ENCODE measurements at places on chromosomes 12 and 14.

DNA sequence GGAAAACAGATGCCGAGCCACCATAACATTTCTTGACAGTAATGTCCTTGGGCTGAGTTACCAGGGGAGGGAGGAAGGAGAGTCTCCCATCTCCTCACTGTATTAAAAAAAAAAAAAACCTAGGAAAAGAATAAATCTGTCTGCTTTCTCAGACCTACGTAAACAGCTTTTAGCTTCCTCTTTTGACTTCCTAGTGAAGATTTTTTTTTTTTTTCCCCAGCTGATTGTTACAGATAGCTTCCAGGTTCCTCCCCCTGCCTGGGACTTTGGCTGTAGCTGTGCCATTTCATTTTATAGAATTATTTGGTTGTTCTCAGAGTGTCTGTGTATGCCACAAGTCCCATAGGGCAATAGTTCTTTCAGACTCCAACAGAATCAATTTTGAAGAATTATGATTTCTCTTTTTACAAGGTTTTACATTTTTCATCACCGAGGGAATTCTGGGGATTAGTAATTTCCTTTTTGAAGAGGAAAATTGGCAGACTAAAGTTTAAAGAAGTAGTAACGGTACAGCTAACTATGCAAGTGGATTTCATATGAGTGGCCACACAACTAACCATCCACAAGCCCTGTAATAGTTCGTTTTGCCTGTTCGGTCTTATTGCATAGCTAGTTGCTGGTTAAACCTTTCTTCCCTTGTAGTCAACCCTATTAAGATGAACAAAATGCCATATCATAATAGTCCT, 23.1 kb upstream of the GNS start:
- no peak for DNase-seq

DNA sequence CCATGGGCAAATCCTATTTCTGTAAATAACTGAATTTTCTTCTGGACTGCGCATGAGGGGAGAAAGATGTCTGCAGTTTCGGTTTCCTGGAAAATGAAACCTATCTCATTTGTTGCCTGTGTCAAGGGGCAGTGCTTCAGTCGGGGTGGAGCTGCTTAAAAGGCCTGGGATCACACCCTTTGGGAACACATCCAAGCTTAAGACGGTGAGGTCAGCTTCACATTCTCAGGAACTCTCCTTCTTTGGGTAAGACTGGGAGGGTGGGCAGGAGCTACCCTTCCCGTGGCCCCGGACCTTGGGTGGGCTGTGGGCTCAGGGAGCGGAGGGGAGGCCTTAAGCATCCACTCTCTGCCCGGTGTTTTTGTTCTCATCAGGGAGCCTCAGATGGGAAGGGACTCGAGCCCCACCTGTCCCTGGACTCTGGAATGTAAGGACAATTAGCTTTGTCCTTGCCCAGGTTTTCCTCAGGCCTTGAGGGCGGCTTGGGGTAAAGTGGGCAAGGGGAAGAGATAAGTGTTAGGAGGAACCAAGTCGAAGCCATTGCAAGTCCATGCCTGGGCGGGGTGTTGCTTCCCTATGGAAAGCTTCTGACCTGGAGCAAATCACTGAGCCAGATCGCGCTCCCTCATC, at the start of gene IFI27:
IFI27 (plus strand) TSS at position 185 of the 630 bp plus-strand sequence.
- DNase-seq = no peak

DNA sequence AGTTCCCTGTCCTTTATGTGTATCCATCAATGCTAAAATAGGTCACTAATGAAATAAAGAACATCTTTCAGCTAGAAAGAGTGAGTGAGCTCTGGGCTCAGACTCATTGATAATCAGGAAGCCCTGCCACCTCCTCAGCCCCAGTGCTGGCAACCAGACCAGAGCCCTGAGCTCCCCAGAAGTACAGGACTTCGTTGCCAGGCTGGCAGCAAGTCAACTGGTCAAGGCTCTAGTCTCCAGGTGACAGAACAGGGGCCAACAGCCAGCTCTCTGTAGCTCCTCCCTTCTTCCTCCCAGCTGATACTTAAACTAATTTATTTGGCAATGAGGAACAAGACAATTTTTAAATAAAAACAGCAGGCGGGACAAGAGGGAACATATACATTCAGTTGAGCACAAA, 145.3 kb downstream of the EGLN3 start:
- no peak for DNase-seq

DNA sequence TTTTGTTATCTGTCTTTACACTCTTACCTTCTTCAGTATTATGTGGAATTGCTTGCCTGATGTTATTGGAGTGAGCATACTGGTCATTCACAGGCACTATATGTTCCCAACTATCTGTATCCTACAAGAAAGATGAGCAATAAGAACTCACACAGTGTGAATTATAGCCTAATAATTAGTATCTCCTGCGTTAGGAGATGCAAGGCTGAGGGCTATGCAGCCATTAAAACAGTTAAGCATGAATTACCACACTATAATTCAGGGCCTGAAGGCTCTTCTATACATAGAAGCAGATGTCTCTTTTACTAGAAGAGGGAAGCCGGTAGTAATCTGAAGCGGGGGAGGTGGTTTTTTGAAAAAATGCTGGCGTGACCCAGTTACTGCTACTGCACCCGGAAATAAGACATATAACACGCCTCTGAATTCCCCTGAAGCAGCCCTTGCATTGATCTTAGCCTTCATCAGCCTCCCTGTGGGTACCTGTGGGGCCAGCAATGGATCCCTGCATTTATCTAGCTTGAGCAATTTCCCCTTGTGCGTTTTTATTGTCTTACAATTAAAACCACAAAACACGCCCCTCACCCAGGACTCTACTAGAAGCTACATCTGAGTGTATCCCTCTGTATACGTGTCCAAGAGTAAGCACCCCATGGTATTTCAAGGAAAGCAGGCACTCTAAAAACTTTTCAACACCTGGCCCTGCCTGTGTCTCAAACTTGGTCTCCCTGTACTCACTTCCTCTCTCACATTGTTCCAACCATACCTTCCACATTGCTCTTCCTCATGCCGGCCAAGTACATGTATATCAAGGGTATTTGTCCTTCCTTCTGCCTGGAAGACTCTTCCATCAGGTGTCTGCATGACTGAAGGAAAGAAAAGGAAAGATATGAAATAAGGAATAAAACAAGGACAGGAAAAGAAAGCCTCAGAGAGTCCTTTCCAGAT, 210.9 kb upstream of the ARID2 start:
- DNase-seq = peak; percentile 54

GRCh38 chr14:102728501-102728900, 48.7 kb upstream of the TRAF3 start:
- DNase-seq = no peak

Data from activated naive CD4-positive, alpha-beta T cell treated with anti-CD3 and anti-CD28 coated beads, Interleukin-2, amount 10 ng/mL, durations not matched to agents 7 days and 5 days (primary cell).